ENCODE measurements at places on chromosomes 3 and 15.
A peak's percentile ranks its signal among the peaks of the same experiment; 100 is the strongest.

- DNase-seq = no peak
Measured at GRCh38 chr3:36401056-36401455, 20.8 kb downstream of the STAC start.

GRCh38 chr3:908839-909238 is 184.0 kb upstream of the CNTN6 start:
- DNase-seq = peak; percentile 2

DNA sequence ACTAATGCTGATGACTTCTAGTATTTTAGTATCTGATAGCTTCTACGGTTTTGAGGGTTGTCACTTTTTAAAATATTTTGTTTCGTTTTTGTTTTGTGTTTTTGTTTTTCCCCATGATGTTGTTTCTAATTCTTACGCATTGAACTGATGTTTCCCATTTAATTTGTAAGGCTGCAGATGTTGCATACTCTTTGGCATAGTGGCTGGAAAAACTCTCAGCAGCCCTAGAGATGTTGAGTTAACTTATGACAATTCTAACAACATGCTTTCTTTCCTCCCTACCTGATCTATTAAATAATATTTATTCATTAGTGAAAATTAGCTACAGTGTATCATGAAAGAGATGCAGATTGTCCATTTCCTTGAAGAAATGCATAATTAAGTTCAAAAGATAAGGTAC is 559.3 kb upstream of the GRM7 start:
- no peak for DNase-seq

DNA sequence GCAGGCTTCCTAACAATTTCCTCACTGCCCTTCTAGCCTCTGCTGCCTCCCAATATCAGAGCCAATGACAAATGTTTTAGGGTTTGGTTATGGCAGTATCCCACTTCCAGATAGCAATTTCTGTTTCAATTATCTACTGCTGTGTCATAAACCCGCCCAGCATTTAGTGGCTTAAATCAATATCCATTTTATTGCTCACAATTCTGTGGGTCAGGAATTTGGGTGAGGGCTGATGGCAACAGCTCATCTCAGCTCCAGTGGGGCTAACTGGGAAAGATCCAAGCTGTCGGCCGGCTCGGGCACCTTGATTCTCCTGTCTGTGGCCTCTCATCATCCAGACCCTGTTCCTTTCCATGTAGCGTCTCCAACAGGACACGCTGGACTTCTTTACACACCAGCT is 85.3 kb upstream of the GOLGA8J start:
- DNase-seq = no peak

- peak; percentile 89 for DNase-seq
Measured at GRCh38 chr3:57596495-57597126, 533 bp downstream of the ARF4 start.

DNA sequence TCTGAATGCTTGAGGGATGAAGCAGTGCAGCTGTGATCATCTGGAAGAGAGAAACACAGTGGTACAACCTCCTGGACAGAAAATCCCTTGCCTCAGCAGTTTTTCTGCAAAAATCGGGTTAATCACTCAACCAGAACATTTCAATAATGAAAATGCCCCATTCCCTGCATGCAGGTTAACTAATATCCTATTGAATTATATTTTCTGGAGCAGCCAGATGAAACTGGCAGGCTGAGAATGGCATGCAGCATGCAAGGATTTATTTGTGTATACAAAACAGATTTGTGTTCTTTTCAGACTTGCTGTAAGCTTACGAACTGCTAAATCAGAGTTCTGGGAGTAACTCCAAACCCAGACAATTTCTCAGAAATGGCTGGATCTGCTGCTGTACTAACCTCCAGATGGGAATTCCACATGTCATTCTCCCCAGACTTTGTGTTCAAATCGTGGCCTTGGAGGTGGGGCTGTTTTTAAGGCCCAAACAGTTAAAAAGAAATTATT is 39.1 kb downstream of the SLC9A9 start:
- DNase-seq = no peak

- DNase-seq = no peak
Measured at GRCh38 chr3:100482176-100482575, 10.2 kb upstream of the TMEM45A start.

GRCh38 chr3:119831941-119832371 is 50.1 kb downstream of the NR1I2 start:
- no peak for DNase-seq

GRCh38 chr15:80308002-80308401 is 56.0 kb upstream of the CTXND1 start:
- DNase-seq = no peak

DNA sequence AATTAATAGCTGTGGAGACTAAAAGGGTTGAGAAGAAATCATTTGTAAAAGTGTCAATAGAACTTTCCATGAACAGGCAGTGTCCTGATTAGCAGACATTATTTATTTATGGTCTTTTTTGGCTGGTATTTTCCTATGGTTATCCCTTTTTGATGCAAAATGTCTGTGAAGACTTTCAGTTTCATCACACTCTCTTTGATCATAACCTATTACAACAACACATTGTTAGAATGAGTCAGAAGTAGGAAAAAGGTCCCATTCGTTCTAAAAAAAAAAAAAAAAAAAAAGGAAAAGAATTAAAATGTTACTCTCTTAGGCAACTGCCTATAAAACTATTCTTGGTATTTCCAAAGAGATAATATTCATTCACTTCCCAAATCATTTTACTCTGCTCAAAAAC is 62.1 kb downstream of the SLC49A4 start:
- no peak for DNase-seq

DNA sequence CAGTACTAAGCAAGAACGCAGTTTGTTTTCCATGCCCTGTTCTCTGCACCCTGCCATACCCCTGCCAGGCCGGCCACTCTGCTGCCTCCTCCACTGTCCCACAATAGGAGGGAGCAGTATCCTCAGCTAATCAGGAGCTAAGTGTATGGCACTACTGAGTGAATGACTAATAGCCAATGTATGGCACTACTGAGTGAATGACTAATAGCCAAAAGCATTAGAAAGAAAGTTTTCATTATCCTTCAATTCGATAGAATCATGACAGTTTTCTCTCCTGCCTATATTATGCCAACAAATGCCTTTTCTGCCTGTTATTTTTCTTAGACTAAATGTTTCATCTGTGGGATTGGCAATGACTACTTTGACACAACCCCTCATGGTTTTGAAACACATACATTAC is 107.5 kb upstream of the CHRM5 start:
- no peak for DNase-seq

DNA sequence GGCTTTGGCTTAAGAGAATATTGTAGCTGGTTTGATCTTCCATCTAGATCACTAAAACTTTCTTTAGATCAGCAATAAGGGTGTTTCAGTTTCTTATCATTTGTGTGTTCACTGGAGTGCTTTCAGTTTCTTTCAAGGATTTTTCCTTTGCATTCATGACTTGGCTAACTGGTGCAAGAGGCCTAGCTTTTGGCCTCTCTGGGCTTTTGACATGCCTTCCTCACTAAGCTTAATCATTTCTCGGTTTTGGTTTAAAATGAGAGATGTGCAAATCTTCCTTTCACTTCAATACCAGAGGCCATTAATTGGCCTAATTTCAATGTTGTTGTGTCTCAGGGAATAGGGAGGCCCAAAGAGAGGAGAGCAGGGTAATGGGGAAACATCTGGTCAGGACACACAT is 30.3 kb upstream of the CCNB2 start:
- no peak for DNase-seq

GRCh38 chr15:34154725-34155204 is 52.9 kb downstream of the PGBD4 start:
- peak; percentile 17 for DNase-seq

GRCh38 chr3:169305460-169305859 is 358.1 kb downstream of the MECOM start:
- no peak for DNase-seq

DNA sequence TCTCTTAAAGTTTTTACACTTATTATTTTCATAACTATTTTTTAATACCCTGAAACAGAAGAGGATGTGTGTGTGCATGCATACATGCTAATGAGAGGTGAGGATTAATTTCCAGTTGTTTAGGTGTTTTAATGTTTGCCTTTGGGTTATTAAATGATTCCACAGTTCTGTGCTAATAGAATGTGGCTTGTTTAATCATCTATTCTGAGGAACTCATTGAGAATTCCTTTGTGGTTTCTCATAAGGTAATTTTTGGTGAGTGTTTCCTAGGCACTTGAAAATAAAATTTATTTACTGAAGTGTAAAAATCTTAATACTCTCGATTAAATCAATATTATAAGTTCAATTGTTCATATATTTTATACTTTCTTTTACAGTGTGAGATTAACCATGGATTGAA is 38.0 kb downstream of the STAC start:
- no peak for DNase-seq

DNA sequence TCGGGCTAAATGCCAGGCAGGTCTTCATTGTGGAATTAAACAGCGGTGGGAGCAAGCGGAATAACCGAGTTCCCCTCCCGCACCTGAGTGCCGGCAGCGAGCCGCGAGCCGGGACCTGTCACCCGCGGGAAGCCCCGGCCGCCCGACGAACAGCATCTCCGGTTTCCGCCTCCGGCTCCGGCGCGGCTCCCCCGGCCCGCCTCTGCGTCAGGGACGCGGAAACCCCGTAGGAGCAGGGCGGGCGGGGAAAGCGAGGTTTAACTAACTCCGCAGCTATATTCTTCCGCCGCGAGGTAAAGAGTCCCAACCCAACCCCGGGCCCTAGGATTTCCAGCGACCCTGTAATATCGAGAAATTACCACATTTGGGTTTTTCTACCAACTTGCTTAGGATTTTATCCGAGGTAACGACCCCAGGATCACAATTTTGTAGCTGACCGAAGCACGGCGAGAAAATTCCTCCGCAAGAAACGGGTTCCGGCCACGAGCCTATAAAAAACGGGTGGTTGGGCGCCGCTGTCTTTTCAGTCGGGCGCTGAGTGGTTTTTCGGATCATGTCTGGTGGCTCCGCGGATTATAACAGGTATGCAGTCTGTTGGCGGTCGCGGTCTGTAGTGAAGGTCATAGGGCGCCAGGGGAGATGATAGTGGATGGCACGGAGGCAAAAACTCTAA is at the start of gene EIF4A2:
TSS of gene EIF4A2 (plus strand) at position 520 of the 673 bp plus-strand sequence. CDS start at position 554, 34 bp downstream.
- peak; percentile 91 for DNase-seq

DNA sequence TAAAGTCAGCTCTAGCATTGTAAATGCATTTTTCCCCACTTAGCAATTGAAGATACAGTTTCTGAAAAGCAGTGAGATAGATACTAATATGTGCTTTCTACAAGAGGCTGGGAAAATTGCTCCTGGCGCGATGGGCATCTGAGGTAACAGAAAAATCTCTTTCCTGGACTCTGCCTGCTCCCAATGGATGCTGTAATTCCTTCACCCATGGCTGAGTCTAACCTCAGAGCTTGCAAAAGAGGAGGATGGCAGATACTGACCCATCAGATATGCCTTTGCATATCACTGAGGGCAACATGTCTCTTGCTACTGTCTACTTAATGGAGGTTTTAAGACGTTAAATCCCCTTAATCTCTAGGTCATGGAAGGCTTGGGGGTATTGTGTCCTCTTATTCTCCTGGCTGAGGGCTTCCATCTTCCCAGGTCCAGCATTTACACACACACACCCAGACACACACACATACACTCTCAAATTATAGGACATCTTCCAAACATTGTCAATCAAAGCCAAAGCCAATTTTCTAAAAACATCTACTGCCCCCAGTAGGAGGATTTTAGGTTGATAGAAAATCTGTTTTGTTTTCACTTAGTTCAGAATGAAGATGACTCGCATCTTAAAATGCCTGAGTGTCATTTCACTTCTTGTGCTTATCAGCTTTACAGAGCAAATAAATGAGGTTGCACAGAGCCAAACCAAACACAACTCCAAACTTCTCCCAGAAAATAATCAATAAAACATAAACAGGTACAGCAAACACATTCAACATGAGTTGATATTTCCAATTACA is 2.4 kb downstream of the TRPM1 start:
- peak; percentile 31 for DNase-seq

DNA sequence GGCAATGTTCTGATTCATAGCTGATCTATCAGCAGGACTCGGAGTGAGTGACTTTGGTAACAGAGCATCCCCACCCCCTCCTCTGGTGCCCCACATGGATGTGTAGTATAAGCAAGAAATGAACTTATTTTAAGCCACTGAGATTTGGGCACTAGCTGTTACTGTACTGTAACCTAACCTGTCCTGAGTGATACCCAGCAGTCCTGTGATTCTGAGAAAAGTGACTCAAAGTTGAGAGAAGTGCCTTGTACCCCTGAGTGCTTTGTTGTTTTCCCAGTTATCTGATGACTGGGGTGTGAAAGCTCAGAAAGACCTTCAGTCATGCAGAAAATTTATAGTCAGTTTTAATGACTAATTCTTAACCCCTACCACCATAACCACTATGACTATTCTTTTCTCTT is 439.9 kb upstream of the RBMS3 start:
- no peak for DNase-seq

DNA sequence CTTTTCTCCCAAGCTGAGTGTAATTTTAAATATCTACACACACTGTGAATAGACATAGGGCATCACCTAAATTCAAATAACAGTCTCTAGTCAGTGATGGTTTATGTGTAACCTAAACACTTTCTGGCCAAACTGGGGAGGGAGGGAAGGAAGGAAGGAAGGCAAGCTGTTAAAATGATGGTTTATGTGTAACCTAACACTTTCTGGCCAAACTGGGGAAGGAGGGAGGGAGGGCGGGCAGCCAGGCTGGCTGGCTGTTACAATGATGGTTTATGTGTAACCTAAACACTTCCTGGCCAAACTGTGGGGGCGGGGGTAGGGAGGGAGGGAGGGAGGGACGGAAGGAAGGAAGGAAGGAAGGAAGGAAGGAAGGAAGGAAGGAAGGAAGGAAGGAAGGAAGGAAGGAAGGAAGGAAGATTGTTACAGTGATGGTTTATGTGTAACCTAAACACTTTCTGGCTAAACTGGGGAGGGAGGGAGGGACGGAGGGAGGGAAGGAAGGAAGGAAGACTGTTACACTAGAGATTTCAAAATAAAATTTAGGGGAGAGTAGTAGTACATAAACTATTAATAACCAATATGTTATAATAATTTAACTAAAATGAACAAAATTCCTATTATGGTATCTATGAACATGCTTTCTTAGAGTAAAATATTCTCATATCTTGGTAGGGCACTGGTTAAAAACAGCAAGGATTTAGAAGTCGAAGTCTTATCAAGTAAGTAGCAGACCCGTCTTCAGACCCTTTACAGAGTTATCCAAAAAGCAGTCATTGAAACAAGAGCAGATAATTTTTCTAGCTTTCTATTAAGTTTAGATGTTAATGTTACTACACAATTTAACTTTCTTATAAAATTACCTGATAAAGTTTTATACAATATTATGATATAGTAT is 148.1 kb downstream of the LMLN start:
- peak; percentile 15 for DNase-seq

- no peak for DNase-seq
Measured at GRCh38 chr3:83953417-83954089, 1005.2 kb upstream of the CADM2 start.
